Activated effector memory CD4-positive, alpha-beta T cell treated with Interleukin-2 at 50 U/mL for 16 hours (primary cell): ENCODE measurements at places on chromosomes 6 and 20.
A peak's percentile ranks its signal among the peaks of the same experiment; 100 is the strongest.

DNA sequence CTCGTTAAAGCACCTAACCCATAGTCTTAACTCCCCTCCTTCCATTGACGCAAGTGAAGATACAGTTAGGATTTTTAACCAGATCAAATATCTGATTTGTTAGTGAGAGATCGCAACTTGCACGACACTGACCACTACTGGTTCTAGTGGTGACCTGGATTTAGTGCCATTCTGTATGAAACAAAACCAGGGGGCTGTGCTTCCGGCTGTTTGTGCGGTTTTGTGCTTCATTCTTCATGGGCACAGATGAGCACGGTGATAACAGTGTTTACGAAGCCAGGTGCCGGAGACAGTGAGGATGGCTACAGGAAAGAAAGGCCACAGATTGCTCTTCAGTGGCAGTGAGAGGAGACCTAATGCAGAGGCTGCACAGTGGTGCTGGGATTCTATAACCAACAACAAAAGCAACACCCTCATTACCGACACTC is 75.5 kb downstream of the NOL4L start:
- DNase-seq: peak; percentile 67

DNA sequence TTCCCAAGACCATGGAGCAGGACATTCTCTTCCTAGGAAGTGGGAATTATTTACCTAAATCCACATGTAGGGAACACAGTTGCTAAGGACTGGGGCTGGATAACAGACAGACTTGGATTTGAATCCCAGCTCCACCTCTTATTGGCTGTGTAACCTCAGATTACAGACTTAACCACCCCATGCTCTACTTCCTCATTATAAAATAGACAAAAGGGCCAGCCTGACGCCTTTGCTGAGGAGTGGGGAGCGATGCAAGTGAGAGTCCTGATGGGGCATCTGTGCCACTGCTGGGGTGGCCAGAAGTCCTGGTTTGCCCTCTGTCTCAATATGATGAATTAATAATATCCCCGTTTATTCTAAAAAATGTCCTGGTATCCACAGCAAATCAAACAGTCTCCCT is 46.8 kb downstream of the SPATA2 start:
- DNase-seq: no peak

DNA sequence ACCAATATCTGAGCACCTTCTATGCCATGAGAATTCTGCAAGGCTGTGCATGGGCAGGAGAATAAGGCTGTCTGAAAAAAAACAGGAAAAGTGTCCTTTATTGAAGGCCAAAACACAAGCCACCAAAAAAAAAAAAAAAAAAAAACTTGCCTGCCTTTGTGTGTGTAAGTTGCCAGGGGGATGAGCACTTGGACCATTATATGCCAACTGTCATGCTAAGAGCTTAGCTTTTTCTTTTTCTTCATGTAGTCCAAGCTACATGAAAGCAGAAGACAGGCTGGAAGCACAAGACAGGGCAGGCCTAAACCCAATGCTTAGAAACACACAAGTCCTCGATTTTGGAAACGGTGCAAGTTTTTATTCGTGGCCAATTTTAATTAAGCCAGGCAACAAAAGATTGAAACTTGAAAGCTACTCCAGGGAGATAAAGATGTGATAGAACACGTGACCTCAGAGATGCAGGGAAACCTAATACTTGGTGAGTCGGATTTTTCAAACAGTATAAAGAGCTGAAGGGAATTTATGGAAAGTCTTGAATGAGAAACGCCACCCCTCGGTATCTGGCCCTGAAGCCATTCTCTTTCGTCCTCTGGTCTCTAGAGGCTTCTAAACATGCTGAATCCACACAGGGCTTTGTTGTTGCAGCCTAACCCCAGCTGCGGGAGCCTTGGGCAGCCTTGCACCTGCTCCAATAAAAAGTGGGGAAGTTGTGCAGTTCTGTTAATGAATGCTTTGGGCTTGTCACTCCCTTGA is 8.6 kb downstream of the BMP7 start:
- no peak for DNase-seq

- no peak for DNase-seq
Measured at GRCh38 chr6:13152764-13153163, 175.6 kb downstream of the TBC1D7 start.

- DNase-seq: no peak
Measured at GRCh38 chr6:39086294-39086693, 28.7 kb downstream of the SAYSD1 start.

DNA sequence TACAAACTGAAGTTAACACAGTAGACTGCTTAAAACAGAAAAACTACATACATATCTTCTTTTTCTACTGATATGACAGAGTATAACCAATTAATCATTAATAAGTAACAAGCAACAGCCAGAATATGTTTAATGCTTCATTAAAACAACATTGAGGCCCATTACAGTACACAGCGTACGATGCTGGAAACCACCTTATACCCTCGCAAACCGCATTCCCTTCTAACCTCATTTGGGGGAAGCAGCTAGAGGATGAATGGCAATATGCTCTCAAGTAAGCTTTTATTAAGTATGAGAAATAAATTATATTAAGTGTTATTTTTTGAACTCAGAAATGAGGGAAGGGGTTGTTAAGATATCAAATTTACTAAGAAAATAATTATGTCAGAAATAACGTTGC is 142.4 kb downstream of the GMDS start:
- DNase-seq: no peak

- DNase-seq: no peak
Measured at GRCh38 chr20:43975096-43975768, 60.6 kb downstream of the TOX2 start.

GRCh38 chr6:163355426-163355991 is 59.0 kb upstream of the QKI start:
- no peak for DNase-seq

DNA sequence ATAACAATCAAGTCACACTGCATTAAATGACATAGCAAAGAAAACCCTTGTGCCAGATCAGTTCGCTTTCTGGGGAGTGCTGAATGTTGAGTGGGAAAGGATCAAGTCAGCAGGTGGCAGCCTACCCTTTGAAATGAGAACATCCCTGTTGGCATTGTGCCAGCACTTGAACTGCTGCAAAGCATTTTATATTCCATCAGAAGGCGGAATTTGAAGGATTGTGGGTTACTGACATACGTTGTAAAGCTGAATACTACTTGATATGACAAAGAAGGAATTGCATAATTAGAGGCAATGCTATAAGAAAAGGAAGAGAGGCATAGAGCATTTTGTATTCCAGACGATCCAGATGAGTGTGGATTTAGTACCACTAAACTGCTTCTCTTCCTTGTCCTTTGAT is 26.5 kb downstream of the BCKDHB start:
- DNase-seq: no peak

DNA sequence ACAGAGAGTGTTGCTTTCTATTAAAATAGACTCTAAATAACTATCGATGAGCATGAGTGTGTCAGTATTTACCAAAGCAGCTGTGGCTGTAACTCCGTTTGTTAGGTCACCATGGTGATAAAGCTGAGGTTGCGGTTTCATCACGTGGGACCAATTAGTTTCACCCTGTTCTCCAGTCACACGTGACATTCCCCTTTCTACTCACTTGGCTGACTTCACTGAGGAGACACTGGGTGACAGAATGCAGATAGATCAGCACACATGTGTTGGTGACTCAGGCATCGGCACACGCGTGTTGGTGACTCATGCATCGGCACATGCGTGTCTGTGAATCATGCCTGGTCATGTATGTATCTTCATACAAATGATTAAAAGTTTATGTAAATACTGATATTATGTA is 285.4 kb downstream of the THBS2 start:
- no peak for DNase-seq

DNA sequence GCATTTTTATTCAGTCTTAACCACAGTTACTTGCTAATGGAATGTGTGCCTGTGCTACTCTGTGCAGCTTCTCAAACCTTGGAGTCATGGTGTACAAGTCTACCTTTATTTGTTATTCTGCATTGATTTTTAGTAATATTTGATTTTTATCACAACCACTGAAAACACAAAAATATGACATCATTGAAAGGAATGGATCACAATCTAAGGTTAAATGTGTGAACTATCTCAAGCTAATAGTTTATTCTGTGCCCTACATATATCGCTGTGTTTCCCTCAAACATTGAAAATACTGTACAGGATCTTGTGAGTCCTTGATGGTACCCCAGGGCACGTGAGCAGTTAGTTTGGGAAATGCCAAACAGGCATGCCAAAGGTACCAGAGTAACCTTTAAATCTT is 573.4 kb downstream of the FRK start:
- DNase-seq: no peak

- DNase-seq: no peak
Measured at GRCh38 chr6:22113026-22113766, 183.6 kb downstream of the PRL start.

- peak; percentile 59 for DNase-seq
Measured at GRCh38 chr6:142845624-142846458, 99.1 kb downstream of the HIVEP2 start.

GRCh38 chr6:139161169-139161568 is 26.3 kb downstream of the HECA start:
- peak; percentile 54 for DNase-seq

- no peak for DNase-seq
Measured at GRCh38 chr20:53045941-53046340, 73.8 kb downstream of the TSHZ2 start.

- DNase-seq: no peak
Measured at GRCh38 chr6:127811900-127812570, 88.8 kb downstream of the THEMIS start.

GRCh38 chr6:33966536-33966935 is 162.7 kb upstream of the MLN start:
- DNase-seq: no peak

GRCh38 chr6:40954446-40955177 is 84.4 kb downstream of the UNC5CL start:
- no peak for DNase-seq

DNA sequence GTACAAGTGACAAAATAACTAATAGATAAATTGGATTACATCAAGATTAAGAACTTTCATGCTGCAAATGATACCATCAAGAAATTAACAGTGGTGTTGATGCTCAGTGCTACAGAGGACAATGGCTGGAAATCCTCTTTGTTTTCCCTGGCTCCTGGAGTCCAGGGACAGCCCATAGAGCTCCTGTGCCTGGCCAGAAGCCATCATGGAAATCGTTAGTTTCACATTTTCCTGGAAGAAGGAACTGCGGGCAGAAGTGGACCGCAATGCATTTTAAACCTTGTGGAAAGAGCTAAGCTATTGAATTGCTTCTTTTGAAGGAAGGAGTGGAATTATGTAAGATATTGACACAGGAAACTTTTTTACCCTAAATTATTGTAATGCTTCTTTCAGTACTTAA is 276.0 kb downstream of the GJA1 start:
- DNase-seq: no peak

- no peak for DNase-seq
Measured at GRCh38 chr6:166861961-166862286, 94.4 kb downstream of the RNASET2 start.

GRCh38 chr6:52707963-52708680 is 37.2 kb downstream of the TMEM14A start:
- no peak for DNase-seq

DNA sequence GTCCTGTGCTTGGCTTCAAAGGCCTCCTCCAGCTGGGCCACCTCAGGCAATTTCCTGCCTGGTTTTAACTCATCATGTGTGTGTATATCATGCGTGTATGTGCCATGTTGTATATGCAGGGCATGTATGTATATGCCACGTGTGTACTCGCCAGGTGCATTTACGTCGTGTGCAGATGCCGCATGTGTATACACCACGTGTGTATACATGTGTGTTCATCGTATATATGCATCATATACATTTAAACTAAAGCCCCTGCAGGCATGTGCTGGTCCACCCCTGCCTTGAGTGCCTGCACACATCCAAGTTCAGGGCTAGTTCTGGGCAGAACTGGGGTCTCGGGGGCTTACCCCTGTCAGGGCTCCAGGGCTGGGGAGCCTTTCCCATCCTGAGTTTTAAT is 54.0 kb upstream of the SMOC2 start:
- DNase-seq: no peak

- no peak for DNase-seq
Measured at GRCh38 chr20:60662307-60662706, 589.8 kb upstream of the CDH4 start.

DNA sequence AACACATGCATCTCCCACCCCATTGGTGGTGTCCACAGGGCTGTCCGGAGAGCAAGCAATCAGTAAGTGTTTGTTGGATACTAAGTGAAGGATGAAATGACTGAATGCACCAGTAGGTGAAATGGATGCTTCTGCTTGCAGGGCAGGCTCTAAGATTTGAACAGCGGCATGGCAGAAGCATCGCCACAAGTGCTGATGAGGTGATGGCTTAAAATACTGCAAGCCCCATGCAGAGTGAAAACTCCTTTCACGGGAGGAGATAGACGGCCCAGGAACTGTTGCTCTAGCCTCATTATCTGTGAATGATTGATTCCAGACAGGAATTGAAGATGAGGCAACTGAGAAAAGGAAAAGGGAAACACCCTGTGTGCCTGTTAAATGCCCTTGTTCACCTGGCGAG is 158.9 kb downstream of the LY86 start:
- DNase-seq: no peak

GRCh38 chr6:44185953-44186634 is 27.5 kb downstream of the CAPN11 start:
- DNase-seq: no peak

GRCh38 chr6:104601131-104601651 is 258.5 kb downstream of the HACE1 start:
- DNase-seq: no peak

DNA sequence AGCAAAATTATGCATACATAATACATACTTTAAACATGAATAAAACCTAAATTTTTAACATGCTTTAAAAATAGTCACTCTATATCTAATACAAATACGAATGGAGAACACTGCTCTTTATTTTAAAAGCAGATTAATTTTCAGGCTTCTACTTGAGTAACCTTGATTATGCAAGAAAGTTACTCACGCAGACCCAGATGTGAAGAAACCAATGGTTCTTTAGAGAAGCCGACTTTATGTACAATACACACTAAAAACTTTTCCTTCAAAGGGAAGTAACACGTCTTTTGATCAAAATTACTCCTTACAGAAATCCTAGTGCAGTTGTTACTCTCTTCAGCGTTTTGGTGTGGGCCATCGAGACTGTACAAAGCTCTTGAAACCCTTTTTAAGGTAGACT is 136.9 kb upstream of the SLC22A16 start:
- DNase-seq: no peak

DNA sequence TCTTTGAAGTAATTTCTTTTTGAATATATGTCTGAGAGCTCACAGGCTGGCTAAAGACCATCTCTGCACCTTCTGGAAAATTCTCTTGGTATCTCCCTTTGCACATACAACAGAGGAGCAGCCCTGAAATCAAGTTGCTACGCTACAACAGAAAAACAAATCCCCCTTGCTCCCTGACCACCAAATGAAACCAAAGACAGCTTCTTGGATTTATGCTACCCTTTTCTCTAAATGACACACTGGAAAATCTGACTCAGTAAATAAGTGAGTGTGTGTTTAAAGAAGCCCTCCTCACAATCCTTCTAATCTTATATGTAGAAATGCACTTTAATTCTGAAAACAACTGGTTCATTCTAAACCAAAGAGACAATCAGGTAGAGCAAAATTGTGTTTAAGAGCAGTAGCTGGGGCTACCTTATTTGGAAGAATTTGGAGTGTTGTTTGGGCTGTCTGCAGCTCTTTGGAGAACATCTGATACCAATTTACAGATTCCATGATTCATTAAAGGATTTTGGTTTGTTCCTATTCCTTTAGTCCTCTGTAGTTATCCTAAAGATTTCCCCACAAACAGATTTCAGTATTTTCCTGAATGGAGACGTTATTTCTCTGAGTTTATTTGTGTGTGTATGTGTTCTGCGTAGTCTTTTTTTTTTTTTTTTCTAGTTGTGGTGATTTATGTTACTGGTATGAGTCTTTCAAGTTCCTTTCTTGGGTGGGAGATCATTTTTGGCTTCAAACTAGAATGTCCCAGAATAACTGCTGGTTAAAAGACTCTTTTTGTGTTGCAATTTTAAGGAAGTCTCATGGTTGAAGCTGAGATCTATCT is 36.4 kb upstream of the UTRN start:
- no peak for DNase-seq
